ENCODE measurements at places on chromosomes 12 and 14. TPM values are rescaled to one million over a fixed set of nuclear protein-coding genes. Genes with fewer than 3 reads are reported as not detected.
A peak's percentile ranks its signal among the peaks of the same experiment; 100 is the strongest.

AVPR1A gene
- not detected for total RNA-seq

KRT7 gene
- 18.3 TPM for total RNA-seq

PTGDR gene
- total RNA-seq = 1.7 TPM

PLBD1 gene
- total RNA-seq = not detected

IL26 gene
- total RNA-seq = 0.35 TPM

AKAP6 gene
- total RNA-seq = 0.85 TPM

EIF2S3B gene
- total RNA-seq = 0.58 TPM

IGF1 gene
- 2.5 TPM for total RNA-seq

RTN1 gene
- not detected for total RNA-seq

DNA sequence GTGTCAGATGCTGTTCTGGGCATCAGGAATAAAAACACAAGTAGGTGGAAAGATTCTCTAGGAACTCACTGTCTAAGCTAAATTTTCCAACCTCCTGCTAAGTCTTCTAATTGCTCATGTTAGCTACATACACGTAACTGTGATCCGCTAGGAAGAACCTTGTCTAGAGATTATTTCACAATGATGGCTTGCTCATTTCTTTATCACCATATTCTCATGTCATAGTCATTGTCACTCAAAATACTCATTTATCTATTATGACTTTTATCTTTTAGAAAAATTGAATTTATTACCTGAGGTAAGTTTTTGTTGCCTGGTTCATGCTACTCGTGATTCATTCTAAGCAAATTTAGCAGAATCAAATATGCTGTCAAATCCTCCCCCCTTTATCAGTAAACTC lies 1402.4 kb upstream of the FLRT2 start:
- H3K27ac ChIP-seq = no peak overlapping the region
- no peak overlapping the region for H3K4me3 ChIP-seq
- H3K4me1 ChIP-seq = no peaks in the 10 kb centered on the region
- no peak for DNase-seq
- no peaks in the 10 kb centered on the region for H3K36me3 ChIP-seq

DNA sequence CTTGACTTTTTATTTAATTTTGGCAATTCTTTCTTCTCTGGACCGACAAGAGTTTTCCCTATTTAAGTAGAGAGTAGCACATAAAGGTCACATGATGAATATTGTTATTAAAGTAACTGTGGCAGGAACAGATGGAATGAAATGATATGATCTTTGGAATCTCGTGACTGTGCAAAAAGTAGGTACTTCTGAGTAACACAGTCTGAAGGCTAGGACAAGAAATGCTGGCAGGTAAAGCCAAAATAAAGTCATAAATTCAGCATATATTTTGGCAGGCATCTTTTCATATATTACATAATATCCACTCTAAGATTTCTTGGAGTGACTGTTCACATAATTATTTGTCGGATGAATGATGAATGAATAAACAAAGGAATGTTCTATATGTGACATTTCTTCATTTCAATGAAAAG lies 121.4 kb downstream of the EFCAB11 start:
- H3K27me3 ChIP-seq = peaks cover 4% of the 10 kb centered on the region
- H3K4me1 ChIP-seq = no peaks in the 10 kb centered on the region
- DNase-seq = no peak
- no peak overlapping the region for H3K4me3 ChIP-seq
- H3K36me3 ChIP-seq = no peaks in the 10 kb centered on the region

- H3K27me3 ChIP-seq = peaks cover 58% of the 10 kb centered on the region
- H3K27ac ChIP-seq = no peak overlapping the region
- no peaks in the 10 kb centered on the region for H3K36me3 ChIP-seq
- DNase-seq = no peak
Measured at GRCh38 chr12:52441320-52441911, 7.2 kb upstream of the KRT75 start.

GRCh38 chr12:17283563-17283962 lies 677.6 kb upstream of the LMO3 start:
- no peak overlapping the region for H3K27ac ChIP-seq
- no peak for DNase-seq
- no peaks in the 10 kb centered on the region for H3K36me3 ChIP-seq
- H3K4me1 ChIP-seq = no peaks in the 10 kb centered on the region
- no peak overlapping the region for H3K4me3 ChIP-seq

- no peak overlapping the region for H3K27ac ChIP-seq
- DNase-seq = no peak
- no peaks in the 10 kb centered on the region for H3K27me3 ChIP-seq
- H3K4me3 ChIP-seq = no peak overlapping the region
- H3K4me1 ChIP-seq = no peaks in the 10 kb centered on the region
Measured at GRCh38 chr12:23303220-23303619, 646.2 kb downstream of the SOX5 start.

DNA sequence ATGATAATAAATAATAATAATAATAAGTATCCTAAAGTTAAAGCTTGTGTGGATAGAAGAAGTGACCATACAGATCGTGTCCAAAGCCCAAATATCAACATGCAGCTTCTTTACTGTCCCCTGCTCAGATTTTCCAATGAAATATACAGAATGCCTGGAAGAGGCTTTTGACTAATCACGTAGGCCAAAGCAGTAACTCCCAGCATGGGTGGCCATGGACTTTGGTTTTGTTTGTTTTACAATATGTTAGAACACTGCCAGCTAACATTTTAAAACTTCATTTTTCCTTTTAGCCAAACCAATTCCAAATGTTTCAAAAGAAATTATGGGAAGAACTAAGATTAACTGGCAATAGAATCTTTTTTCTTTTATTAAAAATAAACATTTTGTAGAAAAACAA lies 400.0 kb upstream of the FLRT2 start:
- no peaks in the 10 kb centered on the region for H3K4me1 ChIP-seq
- H3K27ac ChIP-seq = no peak overlapping the region
- H3K4me3 ChIP-seq = no peak overlapping the region
- no peaks in the 10 kb centered on the region for H3K27me3 ChIP-seq
- no peaks in the 10 kb centered on the region for H3K36me3 ChIP-seq

DNA sequence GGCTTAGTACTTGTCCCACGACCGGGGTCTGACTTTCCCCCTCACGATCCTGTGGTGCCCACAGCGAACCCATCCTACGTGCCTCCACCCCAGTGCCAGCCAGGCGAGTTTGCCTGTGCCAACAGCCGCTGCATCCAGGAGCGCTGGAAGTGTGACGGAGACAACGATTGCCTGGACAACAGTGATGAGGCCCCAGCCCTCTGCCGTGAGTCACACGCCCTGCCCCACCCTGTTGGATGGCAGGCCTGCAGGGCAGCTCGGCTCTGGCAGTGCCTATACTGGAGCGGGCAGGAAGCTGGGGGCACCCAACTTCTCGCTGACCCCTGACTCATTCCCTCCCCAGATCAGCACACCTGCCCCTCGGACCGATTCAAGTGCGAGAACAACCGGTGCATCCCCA lies 18.3 kb upstream of the LRP1-AS start:
- H3K4me3 ChIP-seq = no peak overlapping the region
- no peak overlapping the region for H3K27ac ChIP-seq
- DNase-seq = no peak
- no peaks in the 10 kb centered on the region for H3K36me3 ChIP-seq
- no peaks in the 10 kb centered on the region for H3K27me3 ChIP-seq

GRCh38 chr12:97038131-97038530 lies 131.1 kb downstream of the NEDD1 start:
- no peaks in the 10 kb centered on the region for H3K4me1 ChIP-seq
- DNase-seq = no peak
- no peaks in the 10 kb centered on the region for H3K36me3 ChIP-seq
- no peaks in the 10 kb centered on the region for H3K27me3 ChIP-seq

- no peak overlapping the region for H3K27ac ChIP-seq
- no peak overlapping the region for H3K4me3 ChIP-seq
- H3K4me1 ChIP-seq = no peaks in the 10 kb centered on the region
- DNase-seq = no peak
- H3K36me3 ChIP-seq = no peaks in the 10 kb centered on the region
Measured at GRCh38 chr12:66002812-66003211, 127.7 kb downstream of the LLPH start.

- H3K4me3 ChIP-seq = peak overlapping the region; percentile 99
- peaks cover 66% of the 10 kb centered on the region for H3K36me3 ChIP-seq
- no peak for DNase-seq
- no peaks in the 10 kb centered on the region for H3K27me3 ChIP-seq
- peak overlapping the region; percentile 100 for H3K27ac ChIP-seq
Measured at GRCh38 chr12:14959463-14959862, 1.9 kb downstream of the ARHGDIB start.

DNA sequence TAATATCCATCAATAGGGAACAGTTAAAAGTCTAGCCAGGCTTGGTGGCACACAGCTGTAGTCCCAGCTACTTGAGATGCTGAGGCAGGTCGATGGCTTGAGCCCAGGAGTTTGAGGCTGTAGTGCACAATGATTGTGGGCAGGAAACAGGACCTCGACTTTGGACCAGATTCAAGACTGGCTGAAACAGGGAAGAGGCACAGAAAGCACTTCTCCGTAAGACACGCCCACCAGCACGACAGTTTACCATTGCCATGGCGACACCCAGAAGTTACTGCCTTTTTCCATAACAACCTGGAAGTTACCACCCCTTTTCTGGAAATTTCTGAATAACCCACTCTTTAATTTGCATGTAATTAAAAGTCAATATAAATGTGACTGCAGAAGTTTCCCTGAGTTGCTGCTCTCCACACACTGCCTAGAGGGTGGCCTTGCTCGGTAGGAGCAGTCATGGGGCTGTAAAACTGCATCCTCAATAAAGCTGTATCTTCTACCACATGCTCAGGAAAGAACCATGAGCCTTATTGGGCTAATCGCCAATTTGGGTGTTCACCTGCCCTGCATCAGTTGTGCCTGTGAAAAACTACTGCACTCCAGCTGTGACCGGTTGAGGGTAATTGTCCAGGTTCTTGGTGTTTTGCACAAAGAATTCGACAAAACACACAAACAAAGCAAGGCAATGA lies 4.6 kb upstream of the LRRC23 start:
- peaks cover 6% of the 10 kb centered on the region for H3K4me1 ChIP-seq
- DNase-seq = no peak
- no peak overlapping the region for H3K27ac ChIP-seq
- H3K4me3 ChIP-seq = no peak overlapping the region
- no peaks in the 10 kb centered on the region for H3K36me3 ChIP-seq

DNA sequence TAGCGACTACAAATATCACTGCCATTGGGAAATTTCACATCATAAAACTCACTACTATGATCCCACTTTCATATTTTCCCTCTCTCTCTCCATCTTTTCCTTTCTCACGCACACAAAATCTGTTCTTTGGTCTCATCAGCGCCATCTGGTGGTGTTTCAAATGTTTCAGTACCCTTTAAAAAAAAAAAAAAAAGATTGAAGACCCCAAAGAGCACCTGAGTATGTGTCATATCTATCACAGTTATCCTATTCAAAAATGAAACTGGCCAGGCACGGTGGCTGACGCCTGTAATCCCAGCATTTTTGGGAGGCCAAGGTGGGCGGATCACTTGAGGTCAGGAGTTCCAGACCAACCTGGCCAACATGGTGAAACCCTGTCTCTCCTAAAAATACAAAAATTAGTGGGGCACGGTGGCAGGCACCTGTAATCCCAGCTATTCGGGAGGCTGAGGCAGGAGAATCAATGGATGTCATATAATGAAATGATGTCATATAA lies 72.4 kb downstream of the TTC9 start:
- H3K36me3 ChIP-seq = no peaks in the 10 kb centered on the region
- peaks cover 7% of the 10 kb centered on the region for H3K4me1 ChIP-seq
- H3K27me3 ChIP-seq = peaks cover 15% of the 10 kb centered on the region
- H3K27ac ChIP-seq = no peak overlapping the region
- H3K4me3 ChIP-seq = no peak overlapping the region

- H3K4me1 ChIP-seq = no peaks in the 10 kb centered on the region
- no peak overlapping the region for H3K4me3 ChIP-seq
- no peak for DNase-seq
- H3K27ac ChIP-seq = no peak overlapping the region
- no peaks in the 10 kb centered on the region for H3K36me3 ChIP-seq
- H3K27me3 ChIP-seq = peaks cover 2% of the 10 kb centered on the region
Measured at GRCh38 chr12:22828066-22828465, 203.1 kb downstream of the ETNK1 start.

GRCh38 chr14:40386433-40386832 lies 954.2 kb upstream of the FBXO33 start:
- DNase-seq = no peak
- no peaks in the 10 kb centered on the region for H3K36me3 ChIP-seq
- no peak overlapping the region for H3K27ac ChIP-seq
- H3K4me1 ChIP-seq = no peaks in the 10 kb centered on the region
- no peaks in the 10 kb centered on the region for H3K27me3 ChIP-seq

DNA sequence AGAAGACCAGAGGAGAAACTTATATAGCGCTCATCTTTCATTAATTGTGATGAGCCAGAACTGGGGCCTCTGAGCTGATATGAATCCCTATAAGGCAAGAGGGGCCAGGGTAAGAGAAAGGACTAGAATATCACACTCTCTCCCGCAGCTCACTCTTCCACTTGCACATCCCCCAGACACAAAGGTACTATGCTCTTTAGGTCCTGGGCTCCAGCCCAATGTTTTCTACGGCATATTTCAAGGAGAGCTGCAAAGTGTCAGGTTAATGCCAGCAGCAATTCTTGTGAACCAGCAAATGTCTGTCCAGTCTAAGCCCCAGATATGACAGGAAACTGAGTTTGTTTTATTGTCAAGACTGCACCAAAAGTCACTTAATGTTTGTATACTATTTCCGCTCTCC lies 29.4 kb downstream of the PPP2R5E start:
- H3K4me1 ChIP-seq = peaks cover 38% of the 10 kb centered on the region
- H3K27ac ChIP-seq = no peak overlapping the region
- no peaks in the 10 kb centered on the region for H3K27me3 ChIP-seq
- H3K36me3 ChIP-seq = peaks cover 14% of the 10 kb centered on the region
- H3K4me3 ChIP-seq = no peak overlapping the region
- no peak for DNase-seq

DNA sequence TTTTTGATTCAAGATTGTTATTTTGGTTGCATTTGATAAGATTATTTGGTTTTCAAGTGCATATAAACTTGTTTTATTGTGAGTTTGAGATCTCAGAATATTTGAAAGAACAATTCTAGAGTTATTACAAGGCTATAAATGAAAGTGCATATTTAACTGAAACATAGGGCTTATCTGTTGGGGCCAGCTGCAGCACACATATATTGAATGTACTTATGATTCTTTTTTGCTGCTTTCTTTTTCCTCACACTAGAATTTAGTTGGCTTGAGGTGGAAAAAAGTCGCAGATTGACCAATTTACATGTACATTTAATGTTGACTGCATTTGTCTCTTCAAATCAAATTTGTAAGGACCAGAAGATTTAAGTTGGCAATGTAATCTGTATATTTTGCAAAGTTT lies 88.0 kb downstream of the PCNX1 start:
- H3K36me3 ChIP-seq = peaks cover 15% of the 10 kb centered on the region
- H3K4me1 ChIP-seq = peaks cover 22% of the 10 kb centered on the region
- DNase-seq = no peak
- no peaks in the 10 kb centered on the region for H3K27me3 ChIP-seq
- no peak overlapping the region for H3K4me3 ChIP-seq

GRCh38 chr12:1319212-1319611 lies 275.2 kb downstream of the FBXL14 start:
- no peaks in the 10 kb centered on the region for H3K27me3 ChIP-seq
- H3K36me3 ChIP-seq = peaks cover 9% of the 10 kb centered on the region
- H3K4me1 ChIP-seq = peaks cover 3% of the 10 kb centered on the region
- no peak overlapping the region for H3K27ac ChIP-seq
- no peak for DNase-seq

Data from activated CD8-positive, alpha-beta memory T cell treated with anti-CD3 and anti-CD28 coated beads, Interleukin-2, amount 10 ng/mL, durations not matched to agents 7 days and 5 days (primary cell).